Activated T-cell treated with anti-CD3 and anti-CD28 coated beads for 4 hours (primary cell): ENCODE measurements at places on chromosomes 11 and 22.

GRCh38 chr11:59145534-59145933 lies 2.9 kb downstream of the FAM111A start:
- no peak for DNase-seq

- no peak for DNase-seq
These were observed 23.8 kb downstream of the IGHMBP2 start for GRCh38 chr11:68927280-68928135.

DNA sequence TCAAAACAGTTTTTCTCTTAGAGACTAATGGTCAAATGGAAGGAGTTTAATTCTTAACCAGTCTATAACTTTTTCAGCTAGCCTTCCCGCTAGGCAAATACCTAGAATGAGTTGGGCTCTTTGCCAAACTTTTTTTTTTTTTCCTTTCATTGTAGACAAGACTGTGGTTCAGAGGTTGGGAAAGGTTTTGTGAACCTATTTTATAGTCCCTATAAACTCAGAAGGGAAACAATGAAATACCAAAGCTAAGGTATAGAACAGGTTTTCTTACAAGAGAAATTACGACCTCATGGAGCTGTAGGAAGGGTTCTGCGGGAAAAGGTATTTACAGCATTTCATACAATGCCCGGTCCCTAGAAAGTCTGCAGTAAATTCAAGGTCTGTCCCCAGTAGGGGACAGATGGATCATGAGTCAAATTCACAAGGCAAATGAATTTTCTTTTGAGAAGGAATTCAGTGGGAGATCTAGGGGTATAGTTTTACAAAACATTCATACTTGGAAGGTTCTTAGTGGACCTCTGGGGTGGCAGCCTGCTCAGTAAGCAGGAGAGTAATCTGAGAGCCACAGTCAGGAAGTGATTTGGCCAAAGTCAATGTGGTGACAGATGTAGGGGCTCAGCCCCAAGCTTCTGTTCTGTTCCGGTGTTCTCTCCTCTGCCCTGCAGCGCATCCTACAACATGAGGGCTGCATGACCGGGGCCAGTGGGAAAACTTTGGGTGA lies 146.8 kb downstream of the DBX1 start:
- DNase-seq: no peak

GRCh38 chr22:49713003-49713402 lies 114.7 kb downstream of the BRD1 start:
- no peak for DNase-seq
